ENCODE measurements at places on chromosomes 13 and 19.
A peak's percentile ranks its signal among the peaks of the same experiment; 100 is the strongest.

DNA sequence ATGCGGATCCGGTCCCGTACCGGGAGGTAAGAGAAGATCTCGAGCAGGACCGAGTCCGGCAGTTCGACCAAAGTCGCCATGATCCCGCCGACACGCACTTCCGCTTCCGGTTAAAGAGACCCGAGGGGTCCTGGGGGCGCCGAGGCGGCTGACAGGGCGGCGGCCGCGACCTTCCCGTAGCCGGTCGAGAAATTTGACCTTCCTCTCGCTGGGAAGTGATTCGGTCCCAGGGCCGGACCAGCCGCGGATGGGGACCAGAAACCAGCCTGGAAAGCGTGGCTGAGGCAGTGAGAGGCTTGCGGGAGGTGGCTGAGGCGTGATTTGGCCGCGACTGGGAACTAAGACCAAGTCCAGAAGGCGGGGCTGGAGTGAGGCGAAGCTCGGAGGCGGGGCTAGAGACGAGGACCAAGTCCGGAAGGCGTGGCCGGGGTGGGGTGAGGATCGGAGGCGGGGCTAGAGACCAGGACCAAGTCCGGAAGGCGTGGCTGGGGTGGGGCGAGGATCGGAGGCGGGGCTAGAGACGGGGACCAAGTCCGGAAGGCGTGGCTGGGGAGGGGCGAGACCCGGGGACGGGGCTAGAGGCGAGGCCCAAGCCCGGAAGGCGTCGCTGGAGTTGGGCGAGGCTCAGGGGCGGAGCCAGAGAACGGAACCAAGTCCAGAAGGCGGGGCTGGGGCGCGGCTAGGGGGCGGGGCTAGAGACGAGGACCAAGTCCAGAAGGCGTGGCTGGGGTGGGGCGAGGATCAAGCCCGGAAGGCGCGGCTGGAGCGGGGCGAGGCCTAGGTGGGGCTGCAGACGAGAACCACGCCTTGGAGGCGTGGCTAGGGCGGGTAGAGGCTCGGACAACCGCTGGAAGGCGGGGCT is at the start of gene FBXL12:
Gene FBXL12, minus strand, starts transcription at position 346 of the 862 bp plus-strand sequence. Its CDS starts 266 bp downstream, at position 80.
- DNase-seq, result peak; percentile 99

DNA sequence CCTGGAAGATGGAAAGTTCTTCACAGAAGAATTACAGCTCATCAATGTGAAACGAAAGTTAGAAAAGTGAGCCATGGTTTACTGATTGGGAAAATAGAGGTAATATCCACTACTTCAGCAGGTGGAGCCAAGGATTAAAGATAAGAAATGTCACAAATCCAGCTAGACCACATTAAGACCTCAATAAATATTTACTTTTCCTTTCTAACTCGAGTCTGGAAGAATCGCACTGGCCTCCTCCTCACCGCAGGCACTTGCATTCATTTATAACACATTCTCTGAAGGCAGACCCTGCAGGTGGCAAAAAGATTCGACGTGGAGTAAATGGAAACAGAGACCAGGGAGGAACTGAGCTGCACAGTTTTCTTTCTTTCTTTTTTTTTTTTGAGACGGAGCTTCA is 7.4 kb downstream of the SLC35E1 start:
- DNase-seq, result no peak

DNA sequence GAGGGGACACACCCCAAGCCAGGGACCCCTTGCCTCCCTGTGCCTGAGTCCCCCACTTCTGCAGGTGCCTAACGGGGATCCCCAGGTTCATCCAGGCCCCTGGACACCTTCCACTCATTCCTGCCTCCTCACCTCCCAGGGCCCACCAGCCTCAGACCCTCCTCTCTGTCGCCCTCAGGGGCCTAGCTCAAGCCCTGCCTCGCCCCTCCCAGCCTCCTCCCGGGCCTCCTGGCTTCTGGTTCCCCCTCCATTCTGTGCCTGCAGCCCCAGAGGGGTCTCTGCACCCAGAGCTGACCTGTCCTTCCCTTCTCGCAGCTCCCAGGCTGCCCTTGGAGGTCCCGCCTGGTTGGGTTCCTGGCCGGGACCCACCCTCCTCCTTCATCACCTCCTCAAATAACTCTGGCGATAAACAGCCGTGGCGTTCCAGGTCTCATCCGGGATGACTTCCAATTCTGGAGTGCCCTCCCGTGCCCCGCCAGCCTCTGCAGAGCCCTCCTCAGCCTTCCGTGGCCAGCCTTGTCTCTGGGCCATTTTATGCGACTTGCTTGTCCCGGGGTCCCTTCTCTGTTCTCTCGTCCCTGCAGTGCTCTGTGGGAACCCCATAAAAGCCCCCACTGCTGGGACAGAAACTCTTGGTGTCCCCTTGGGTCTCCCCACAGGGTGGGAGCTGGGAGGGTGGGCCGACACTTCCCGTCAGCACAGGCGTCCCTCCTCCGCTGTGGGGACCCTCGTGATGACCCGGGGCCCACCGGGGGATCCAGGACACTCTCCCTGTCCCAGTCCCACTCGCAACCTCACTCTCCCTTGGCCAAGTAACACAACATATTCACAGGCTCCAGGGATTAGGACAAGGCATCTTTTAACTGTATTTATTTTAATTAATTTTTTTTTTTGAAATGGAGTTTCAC is 9.2 kb downstream of the JOSD2 start:
- no peak for DNase-seq

DNA sequence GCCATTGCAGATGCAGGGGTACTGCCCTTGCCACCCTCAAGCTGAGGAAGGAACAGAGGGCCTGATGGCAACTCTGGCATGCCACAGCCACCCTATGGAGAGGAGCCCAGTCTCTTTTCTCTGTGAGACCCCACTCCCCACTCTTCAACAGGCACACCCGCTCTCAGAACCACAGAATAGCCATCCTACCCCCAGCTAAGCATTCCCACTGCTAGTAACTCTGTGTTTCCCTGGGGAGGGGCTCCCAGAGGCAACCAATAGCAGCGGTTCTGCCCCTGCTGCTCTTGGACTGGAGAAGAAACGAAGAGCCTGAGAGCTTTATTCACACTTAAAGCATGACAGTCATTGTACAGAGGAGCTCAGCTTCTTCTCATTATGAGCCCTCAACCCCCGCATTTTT is 49.3 kb downstream of the UBL3 start:
- no peak for DNase-seq

DNA sequence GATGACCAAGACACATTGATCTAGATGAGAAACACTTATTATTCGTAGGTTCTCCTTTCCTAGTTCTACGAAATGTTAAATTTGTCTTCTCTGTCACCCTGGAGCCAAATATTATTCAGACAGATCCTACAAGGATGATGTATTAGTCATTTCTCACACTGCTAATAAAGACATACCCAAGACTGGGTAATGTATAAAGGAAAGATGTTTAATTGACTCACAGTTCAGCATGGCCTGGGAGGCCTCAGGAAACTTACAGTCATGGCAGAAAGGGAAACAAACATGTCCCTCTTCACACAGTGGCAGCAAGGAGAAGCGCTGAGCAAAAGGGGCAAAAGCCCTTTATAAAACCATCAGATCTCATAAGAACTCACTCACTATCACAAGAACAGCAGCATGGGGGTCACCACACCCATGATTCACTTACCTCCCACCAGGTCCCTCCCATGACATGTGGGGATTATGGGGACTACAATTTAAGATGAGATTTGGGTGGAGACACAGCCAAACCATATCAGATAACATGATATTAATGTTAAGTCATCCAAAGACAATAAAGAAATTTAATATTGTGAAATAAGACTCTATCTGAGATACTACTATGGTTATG is 1248.8 kb upstream of the SLC10A2 start:
- no peak for DNase-seq

DNA sequence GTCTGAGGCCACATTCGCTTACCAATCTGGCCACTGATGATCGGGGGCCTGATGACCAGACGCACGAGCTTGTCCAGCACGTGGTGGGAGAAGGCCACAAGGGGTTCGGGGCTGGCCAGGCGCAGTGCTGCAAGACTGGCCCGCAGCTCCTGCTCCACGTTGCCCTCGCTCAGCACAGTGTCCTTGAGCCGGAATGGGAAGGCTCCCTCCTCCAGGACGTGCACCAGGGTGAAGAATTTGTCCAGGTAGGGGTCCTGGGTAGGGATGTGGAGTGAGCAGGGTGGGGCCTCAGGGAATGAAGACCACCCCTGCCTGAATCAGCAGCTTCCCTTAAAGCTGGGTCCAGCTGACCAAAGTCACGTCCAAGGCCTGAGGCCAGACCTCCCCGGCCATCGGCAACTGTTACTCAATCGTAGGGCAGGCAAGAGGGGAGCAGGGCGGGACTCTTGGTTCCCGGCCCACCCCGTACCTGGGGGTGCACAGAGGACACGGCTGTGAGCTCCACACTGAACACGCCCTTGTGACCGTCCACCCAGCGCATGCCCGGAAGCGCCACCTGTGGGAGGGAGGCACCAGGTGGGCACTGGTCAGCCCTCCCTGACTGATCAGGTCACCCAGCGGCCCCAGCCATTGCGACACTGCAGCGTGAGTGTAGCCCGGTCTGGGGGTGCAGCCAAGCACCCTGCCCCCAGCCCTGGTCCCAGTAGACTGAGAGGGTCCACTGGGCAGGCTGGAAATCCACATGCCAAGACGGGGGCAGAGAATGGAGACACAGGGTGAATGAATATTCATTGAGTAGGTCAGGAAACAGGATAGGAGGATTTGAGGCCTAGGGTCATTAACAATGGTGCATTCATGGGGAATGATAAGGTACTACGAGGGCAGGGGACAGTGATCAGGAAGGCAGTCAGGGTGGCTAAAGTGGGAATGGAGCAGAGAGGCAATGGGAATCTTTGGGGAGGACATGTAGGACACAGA is 2.8 kb upstream of the ANGPTL8 start:
- no peak for DNase-seq

GRCh38 chr13:76828316-76828741 is 57.9 kb downstream of the KCTD12 start:
- DNase-seq, result no peak

GRCh38 chr13:25963674-25964073 is 88.1 kb downstream of the SHISA2 start:
- DNase-seq, result peak; percentile 27

- no peak for DNase-seq
Observed at GRCh38 chr19:3098515-3099346, 4.6 kb downstream of the GNA11 start.

DNA sequence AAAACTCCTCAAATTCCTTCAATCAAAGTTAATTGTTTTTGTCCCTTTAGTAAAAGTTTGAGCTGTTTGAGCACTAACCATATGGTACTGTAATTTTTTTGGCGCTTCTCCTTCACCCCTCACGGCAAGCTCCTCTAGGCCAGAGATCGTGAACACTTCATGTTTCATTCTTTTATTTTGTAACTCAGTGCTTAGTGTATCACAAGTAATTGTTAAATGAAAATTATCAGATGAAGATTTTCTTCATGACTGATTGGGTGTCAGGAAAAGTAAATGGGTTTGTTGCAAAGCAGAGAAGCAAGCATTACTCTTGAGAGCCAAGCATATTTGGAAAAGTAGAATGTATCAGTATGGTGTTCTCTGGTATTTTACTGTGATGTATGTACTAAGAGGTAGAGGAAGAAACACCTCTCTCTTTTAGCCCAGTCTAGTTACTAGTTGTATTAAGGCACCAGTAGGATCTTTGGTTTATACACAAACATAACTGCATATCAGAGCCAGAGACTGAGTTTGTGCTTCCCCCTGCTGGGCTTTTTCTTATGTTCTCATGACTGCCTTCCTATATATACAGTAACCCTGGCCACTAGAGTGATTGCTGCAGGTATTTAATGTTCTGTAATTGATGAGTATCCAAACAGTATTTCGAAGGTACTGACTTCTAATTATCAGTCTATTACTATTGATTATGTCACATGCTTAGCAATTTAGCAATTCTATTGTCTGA is 202.3 kb upstream of the KLHL1 start:
- DNase-seq, result no peak

- DNase-seq, result no peak
Observed at GRCh38 chr13:71806886-71807285, 60.1 kb downstream of the DACH1 start.

DNA sequence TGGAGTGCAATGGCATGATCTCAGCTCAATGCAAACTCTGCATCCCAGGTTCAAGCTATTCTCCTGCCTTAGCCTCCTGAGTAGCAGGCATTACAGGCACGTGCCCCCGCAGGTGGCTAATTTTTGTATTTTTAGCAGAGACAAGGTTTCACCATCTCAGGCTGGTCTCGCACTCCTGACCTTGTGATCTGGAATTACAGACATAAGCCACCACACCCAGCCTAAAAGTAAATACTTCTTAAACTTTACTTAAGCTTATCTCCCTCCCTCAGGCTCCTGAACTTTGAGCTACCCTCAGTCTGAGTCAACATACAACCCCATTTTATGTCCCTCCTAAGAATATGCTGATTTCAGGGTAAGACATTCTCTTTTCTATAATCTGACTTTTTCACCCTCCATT is 66.1 kb downstream of the ZNF486 start:
- no peak for DNase-seq

DNA sequence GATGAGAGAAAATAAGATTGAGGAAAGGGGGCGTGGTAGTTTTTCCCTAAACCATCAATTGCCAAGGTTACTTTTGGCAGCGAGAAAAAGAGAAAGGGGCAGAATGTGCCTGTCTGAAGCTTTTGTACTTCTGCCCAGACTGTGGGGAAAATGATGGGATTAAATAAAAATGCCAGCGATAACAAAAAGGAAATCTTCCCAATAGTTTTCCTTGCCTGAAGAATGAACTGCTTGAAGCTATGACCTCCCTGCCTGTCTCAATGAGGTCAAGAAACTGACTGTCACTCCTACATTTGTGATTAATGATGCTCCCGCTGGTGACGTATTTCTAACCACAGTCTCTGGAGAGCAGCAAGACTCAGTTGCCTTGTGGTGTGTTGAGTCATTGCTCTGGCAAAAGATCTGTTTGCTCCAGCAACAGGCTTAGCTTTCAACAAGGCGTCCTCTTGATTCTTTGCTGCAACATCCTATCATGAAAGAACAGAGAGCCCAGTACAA is 1051.5 kb downstream of the DIAPH3 start:
- peak; percentile 98 for DNase-seq

GRCh38 chr13:50915565-50915964 is 6.0 kb downstream of the RNASEH2B start:
- no peak for DNase-seq

DNA sequence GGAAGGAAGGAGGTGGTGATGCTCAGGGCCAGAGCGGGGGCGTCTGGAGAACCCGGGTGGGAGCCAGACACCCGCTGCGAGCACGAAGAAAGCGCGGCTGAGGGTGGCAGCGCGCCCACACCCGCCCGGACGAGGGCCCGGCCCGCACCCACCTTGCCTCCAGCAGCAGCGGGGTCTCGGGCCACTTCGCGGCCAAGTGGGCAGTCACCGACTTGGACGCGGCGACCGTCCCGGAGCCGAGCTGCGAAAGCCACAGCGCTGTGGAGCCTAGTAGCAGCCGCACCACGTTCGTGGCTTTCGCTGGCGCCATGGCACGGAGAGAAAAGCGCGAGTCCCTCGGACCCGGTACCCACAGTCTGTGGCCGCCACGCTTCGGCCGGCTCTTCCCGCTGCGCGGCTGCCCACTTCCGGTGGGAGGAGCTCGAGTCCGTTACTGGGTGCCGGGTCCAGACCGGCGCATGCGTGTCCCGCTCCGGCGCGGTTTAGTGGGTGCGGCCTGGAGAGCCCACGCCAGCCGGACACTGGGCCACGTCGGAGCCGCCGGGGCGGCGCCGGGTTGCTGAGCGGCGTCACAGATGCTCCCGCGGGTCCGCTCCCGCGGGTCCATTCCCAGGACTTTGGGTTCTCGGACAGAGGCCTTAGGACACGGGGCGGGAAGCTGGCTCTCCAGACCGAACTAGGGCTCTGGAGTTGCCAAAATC is at the start of gene UGGT2:
Gene UGGT2, minus strand, starts transcription at position 399 of the 701 bp plus-strand sequence. Its CDS starts 89 bp downstream, at position 310.
- peak; percentile 93 for DNase-seq

- DNase-seq, result peak; percentile 76
Observed at GRCh38 chr13:43303033-43303729, 279.8 kb downstream of the DNAJC15 start.
